Activated T-helper 2 cell treated with anti-CD3 and anti-CD28 coated beads, Interferon-gamma antibody, Interleukin-2, Interleukin-4, amounts not matched to agents 10 μg/mL and 5 μg/mL and 100 μg/mL, durations not matched to agents 14 hours and 24 hours and 36 hours (primary cell): ENCODE measurements at places on chromosomes 3 and 15.

DNA sequence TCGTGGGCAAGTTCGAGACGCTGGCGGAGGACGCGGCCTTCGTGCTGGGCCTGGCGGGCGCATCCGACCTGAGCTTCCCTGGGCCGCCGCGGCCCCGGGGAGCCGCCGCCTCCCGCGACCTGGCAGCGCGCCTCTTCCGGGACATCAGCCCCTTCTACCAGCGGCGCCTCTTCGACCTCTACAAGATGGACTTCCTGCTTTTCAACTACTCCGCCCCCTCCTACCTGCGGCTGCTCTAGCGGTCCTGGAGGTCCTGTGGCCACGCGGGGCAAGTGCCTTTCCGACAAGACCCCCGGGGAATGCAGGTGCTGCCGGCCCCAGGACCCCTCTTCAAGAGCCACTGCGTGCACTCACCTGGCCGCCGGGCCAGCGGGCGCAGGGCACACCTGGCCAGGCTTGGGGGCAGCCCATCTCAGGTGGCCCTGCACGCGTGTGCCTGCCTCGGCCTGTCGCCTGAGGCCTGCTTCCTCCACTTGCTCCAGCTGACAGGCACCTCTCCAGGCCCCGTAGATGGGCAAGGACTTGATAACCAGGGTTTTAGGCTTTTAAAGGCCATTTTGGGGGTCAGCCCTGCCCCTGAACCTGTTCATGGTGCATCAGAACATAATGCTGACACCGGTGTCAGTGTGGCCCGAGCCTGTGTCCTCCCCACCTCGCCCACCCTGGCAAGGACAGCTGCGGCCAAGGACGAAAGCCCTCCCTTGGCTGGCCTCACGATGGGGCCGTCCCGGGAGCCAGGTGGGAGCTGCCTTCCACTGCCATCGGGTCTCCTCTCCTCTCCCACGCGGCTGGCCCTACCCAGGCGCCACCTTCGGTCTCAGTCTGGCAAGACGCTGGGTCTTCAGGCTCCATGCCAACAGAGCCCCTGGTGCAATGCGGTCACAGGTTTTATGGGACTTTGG lies 16.1 kb downstream of the C3orf22 start:
- DNase-seq = no peak

GRCh38 chr15:60660290-60661051 lies 181.5 kb upstream of the ICE2 start:
- no peak for DNase-seq

DNA sequence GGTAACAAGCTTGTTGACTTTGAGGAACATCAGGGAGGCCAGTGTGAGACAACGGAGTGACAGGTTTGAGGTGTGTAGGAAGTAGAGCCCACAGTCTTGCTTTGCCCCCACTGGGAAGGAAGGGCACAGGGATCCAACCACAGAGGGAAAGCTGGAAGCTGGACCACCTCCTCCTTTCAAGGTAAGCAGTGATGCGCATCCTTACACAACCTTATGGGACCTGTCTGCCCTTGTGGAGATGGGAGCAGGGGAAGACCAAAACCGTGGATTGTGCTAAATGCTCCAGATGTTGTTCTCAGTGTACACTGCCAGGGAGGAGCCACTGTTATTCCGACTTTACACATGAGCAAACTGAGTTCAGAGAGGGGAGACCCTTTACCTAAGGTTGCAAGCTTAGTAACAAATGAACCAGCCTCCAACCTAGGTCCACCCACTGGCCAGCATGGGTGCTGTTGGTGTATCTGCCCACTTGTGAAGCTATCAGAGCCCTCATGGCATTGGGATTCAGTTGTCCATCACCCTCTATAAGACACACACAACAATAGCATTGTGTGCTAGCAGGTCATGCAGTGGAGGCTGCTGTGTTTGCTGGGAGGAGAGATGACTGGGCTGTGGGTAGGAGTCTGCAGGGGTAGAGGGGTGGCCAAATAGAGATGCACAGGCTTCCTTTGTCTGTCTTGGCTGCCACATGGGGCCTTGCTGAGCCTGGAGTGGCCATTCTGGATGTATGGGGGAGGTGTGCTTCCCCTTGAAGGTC lies 586 bp upstream of the LSMEM2 start:
- no peak for DNase-seq

DNA sequence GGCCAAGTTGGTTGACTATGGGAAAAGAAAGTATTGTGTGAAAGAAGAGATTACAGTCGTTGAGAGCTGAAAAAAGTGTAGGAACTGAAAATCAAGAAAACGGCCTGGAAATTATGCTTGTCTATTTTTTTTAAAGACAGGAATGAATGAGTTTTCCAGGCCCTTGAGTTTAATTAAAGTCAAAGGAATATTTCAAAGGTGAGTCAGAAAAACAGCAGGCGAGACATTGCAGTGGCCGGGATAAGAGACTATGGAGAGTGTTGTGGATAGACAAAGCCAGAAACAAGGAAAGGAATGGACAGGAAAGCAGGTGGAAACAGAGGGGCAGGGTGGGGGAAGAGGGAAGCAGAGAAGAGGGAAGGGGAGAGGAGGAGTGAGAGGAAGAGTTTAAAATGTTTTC lies 275.1 kb upstream of the LRTM1 start:
- no peak for DNase-seq

DNA sequence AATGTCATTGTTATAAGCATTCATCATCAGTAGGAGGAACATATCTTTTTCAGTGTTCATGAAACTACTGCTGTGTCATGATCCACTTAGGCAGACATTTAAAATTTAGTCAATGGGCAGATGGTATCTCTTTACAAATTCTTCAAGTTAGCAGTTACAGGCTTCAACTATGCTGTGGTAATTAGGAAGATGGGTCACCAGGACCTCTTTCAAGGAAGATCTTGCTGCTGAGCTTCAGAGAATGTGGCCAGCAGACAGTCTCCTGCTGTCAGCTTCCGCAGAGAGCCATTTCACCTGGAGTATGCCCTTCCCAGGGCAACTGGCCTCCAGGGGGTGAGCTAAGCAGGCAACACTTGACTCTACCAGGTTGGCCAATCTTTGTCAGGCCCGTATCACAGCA lies 19.4 kb downstream of the IFT57 start:
- no peak for DNase-seq

GRCh38 chr3:178845420-178846118 lies 226.0 kb downstream of the ZMAT3 start:
- no peak for DNase-seq

- DNase-seq = no peak
Observed at GRCh38 chr15:94317211-94317610, 85.8 kb downstream of the MCTP2 start.

- no peak for DNase-seq
Observed at GRCh38 chr3:14252321-14253021, 73.9 kb downstream of the LSM3 start.

GRCh38 chr15:48647962-48648361 lies 2.5 kb upstream of the FBN1 start:
- no peak for DNase-seq

GRCh38 chr3:192408647-192409200 lies 318.6 kb downstream of the FGF12 start:
- DNase-seq = no peak

DNA sequence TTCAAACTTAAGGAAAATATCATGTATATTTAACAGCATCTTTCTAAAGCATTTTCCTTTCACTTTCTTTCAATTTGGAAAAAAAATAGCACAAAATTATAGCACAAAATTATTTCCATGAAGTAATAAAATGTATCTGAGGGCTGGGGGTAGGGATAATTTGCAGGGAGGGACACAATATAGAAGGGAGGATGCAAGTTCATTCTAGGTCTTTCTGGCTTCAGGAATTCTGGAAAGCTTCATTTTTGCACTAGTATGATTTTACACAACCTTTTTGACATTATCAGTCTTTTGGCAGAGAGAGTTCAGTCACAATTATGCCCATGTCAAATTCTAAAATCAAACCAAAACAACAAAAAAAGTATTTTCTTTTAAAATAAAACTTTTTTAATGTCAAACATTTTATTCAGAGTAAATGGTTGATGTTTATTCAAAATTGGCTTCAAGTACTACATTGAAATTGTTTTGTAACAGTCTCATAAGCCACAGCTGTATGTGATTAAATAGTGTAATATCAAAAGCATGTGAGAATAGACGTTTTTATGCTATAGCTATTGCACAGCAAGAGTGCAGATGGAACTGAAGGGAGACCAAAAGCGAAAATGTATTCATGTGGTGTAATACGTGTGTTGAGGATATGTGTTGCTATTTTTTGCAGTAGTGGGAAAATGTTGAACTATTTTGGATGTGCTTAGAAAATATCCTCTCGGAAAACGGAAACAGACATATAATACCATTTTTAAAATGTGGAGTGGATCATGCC lies 5.8 kb downstream of the RBMS3 start:
- no peak for DNase-seq

DNA sequence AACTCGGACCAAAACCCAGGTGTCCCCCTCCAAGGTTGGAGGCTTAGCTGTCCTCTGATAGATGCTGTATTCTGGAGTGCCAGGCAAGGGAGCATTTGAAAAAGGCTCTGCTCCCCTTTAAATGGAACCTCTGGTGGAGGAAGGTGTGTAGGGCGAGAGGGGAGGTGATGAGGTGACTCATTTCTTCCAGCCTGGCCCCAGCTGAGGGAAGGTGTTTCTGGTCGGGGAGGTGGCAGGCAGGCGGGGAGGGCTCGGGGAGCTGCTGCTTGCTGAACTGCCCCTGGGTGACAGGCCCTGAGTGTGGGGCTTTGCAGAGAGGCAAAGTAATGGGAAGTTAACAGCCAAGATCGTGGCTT lies 18.8 kb downstream of the PSTPIP1 start:
- peak; percentile 80 for DNase-seq

DNA sequence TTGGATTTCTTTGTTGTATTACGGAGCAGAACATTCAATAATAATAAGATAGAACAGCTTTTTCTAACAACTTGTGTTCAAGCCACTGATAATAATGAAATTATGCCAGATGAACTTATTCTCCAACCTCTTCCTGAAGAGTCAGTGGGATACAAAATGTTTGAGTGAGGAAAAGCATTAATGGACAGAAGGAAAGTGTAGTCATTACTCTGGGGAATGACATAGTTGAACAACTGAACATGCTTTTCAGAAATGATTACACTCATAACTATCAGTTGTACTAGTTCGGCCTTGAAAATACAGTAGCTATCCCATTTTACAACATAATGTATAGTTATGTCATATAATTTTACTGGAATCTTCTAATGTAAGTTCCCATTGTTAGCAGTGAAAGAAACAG lies 55.9 kb downstream of the ALCAM start:
- DNase-seq = no peak

DNA sequence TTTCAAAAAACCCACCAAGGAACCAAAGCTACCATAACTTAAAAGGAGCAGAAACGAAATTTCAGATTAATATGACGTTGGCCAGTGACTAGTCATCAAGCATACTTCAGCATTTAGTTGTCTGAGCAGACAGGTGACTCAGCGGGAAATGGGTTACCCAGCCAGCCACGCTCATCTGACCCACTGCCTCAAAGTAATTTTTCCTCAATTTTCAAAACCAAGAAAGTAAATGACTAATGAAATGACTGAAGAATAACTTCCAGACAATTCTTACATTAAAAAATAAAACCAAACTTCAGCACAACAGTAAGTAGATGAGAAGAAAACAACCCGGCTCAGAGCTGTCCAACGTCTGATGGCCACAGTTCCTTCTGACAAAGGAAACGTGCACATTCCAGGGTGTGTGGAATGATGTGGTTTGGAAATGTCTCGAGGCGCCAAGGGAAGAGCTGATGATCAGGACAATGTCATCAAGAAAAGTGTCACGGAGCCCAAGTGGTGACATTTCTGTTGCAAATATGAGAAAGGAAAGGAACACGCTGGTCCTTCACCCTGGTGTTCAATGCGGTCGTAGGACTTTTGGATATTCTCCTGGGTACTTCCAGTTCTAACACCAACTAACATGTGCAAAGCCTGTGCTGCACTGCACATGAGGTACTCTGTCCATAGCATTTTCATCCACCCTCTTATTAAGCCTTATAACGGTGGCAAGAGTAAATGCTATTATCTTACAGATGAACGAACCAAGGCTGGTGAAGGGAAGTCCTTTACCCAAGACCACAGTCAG lies 79.1 kb downstream of the FOXP1 start:
- no peak for DNase-seq

GRCh38 chr3:184505076-184505878 lies 56.3 kb upstream of the EPHB3 start:
- no peak for DNase-seq

- no peak for DNase-seq
Observed at GRCh38 chr3:184129012-184129411, 6.1 kb upstream of the EIF2B5 start.

DNA sequence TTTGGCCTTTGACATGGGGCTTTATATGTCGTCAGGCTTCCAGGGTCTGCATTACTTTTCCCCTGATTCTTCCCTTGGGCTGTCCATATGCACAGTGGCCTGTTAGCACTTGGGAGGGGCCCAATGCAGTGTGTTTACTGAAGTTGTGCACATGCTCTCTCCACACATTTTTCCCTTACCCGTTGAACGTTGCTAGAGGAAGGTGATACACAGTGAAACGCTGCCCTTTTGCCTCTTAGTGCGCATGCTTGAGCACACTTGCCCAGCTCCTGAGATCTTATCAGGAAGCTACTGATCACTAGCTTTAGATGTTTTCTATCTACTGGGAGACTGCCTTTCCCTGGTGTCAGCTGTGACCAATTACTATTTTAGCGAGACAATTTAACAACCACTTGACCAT lies 1198.0 kb downstream of the ROBO1 start:
- no peak for DNase-seq

- no peak for DNase-seq
Observed at GRCh38 chr15:57647071-57647790, 55.5 kb downstream of the MYZAP start.

DNA sequence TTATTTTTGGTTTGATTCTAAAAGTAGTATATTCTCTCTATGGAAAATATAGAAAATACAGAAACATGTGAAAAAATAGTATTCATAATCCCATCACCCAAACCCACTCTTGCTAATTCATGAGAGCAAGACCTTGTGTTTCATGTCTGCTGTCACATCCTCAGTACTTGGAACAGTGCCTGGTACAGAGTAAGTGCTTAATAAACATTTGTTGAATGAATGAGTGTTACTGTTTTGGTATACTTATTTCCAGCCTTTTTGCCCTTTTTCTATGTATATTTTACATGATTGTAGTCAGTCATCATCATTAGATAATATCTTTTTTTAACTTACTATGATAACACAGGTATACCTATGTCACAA lies 59.3 kb downstream of the IL16 start:
- DNase-seq = no peak

DNA sequence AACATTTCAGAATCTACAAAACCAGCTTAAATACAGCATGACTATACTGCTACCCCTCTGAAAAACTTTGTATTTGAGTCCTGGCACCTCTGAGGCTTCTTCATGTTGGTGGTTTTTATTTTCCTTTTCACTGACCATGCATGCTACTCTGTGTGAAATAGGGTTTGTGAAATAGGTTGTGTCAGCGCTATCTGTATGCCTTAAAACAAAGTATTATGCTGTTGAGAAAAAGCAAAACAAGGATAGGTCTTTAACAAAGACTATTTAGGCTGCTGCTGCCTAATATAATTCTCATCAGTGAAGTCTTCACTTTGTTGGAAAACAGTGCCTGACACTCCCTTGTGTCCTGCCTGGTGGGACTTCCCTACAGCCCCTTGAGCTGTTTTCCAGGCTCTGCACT lies 28.7 kb upstream of the TRAK1 start:
- no peak for DNase-seq
